GM23248 (cell line): ENCODE measurements at places on chromosomes 13 and 19.
A peak's percentile ranks its signal among the peaks of the same experiment; 100 is the strongest.

GRCh38 chr13:24650161-24650560 lies 30.0 kb upstream of the ATP12A start:
- DNase-seq = peak; percentile 79
- no peaks in the 10 kb centered on the region for H3K36me3 ChIP-seq
- peak overlapping the region; percentile 5; the same call in 1 of the 2 replicates for H3K4me3 ChIP-seq
- H3K27me3 ChIP-seq = no peaks in the 10 kb centered on the region

DNA sequence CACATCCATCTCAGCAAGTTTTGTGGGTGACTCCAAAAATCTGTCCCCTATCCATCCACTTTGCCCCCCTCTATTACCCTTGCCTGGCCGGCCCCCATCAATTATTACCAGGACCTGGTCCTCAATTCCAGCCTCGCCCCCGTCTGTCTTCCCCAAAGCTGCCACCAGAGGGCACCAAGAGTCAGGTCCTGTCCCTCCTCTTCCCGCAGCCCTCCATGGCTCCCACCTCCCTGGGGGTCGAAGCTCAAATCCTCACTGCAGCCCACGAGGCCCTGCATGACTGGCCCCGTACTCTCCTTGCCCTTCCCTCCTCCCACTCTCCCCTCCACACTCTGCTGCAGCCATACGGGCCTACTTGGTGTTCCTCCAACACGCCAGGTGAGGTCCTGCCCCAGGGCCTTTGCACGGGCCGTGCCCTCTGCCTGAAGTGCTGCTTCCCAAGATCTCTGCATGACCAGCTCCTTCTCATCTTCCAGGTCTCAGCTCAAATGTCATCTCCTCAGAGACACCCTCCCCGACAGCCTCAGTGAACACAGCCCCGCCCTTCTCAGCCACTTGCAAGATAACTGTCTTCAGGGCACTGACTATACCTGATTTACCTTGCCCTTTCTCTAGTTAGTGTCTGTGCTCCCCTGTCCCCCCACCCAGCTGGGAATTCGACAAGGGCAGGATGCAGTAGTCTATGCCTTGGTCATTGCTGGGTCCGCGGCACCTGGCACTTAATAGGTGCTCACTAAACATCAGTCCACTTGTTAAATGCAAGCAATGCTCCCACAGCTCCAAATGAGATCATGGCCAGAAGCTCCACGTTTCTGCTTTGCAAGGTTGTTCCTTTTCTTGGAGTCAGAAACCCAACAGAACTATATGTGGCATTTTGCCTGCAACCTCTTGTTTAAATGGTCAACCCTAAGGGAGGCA lies 16.8 kb upstream of the SEMA6B start:
- H3K4me1 ChIP-seq = peaks cover 12% of the 10 kb centered on the region
- DNase-seq = peak; percentile 47
- peaks cover 20% of the 10 kb centered on the region for H3K27me3 ChIP-seq

DNA sequence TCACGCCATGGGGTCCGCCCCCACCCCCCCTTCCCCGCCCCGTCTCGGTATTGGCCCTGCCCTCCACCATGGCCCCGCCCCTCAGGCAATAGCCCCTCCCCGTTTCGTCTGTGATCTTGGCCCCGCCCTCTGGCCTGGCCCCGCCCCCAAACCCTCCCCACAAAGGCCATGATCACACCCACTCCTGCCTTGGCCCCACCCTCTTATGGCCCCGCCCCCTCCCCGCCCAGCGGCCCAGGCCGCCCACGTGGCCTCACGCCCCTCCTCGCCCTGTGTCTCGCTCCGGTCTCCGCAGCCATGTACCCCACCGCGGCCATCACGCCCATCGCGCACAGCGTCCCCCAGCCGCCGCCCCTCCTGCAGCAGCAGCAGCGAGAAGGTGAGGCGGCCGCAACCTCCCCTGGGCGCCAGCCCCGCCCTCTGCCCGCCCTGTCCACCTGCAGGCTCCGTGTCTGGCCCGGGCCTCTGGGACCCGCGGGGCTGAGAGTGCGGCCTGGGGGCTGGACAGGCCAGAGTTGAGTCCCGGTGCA lies 61.3 kb downstream of the CELF5 start:
- no peak overlapping the region for H3K27ac ChIP-seq
- H3K4me1 ChIP-seq = no peaks in the 10 kb centered on the region
- DNase-seq = no peak
- no peak overlapping the region for H3K4me3 ChIP-seq
- no peaks in the 10 kb centered on the region for H3K36me3 ChIP-seq

GRCh38 chr19:30649934-30650614 lies 277.9 kb downstream of the ZNF536 start:
- H3K27me3 ChIP-seq = peaks cover under 1% of the 10 kb centered on the region; the same call in 1 of the 2 replicates
- no peak overlapping the region for H3K4me3 ChIP-seq
- no peaks in the 10 kb centered on the region for H3K36me3 ChIP-seq
- no peaks in the 10 kb centered on the region for H3K4me1 ChIP-seq
- H3K27ac ChIP-seq = no peak overlapping the region

- H3K27ac ChIP-seq = peak overlapping the region; percentile 63
- peak overlapping the region; percentile 97 for H3K4me3 ChIP-seq
- DNase-seq = peak; percentile 73
- 0 out of 2 replicates have a peak, but pooled peaks cover 6% of the 10 kb centered on the region for H3K4me1 ChIP-seq
- no peaks in the 10 kb centered on the region for H3K27me3 ChIP-seq
Measured at GRCh38 chr19:53333066-53333462, 485 bp upstream of the ZNF845 start.

DNA sequence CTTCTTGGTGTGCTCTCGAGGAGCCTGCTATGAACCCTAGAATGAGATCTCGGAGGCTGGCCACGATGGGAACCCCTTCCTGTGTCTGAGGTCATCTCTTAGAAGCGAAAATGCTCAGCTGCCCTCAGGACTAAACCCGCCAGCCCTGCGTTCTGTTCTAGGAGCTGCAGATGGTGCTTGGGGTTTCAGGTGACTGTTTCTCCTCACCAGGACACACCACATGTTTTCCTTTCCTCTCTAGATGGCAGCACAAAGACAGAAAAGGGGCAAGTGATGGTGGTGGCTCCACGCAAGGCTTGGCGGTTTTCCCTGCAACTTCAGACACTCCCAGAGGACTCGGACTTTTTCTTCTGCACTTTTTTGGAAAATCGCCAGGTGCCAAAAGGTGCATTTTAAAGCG lies 60.1 kb downstream of the RNASEH2B start:
- H3K36me3 ChIP-seq = no peaks in the 10 kb centered on the region
- no peaks in the 10 kb centered on the region for H3K4me1 ChIP-seq
- H3K4me3 ChIP-seq = no peak overlapping the region
- no peak for DNase-seq
- H3K27ac ChIP-seq = no peak overlapping the region

DNA sequence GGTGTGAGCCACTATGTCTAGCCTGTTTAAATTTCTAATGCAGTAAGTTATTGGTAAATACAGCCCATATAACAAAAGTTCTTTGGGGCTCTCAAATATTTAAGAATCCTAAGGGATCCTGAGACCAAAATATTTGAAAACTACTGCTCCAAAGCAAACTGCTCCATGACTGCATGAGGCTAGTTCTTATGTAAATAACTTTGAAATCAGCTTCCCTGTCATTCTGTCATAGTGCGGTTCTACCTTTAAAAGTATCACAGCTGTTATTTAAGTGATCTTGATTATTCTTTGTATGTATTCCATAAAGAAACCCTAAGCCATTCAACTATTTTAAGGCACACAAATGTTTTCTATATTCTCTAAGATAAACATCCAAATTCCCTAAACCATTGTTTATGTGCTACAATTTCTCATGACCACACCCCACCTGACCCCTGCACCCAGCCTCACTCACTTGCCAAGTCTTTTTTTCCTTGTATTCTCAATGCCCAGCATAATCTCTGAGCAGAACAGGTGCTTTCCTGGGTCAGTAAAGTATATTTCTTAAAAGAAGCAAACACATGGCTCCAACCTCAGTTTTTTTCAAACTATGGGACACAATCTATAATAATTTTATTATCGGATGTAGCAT lies 146.6 kb downstream of the RNF17 start:
- H3K4me1 ChIP-seq = no peaks in the 10 kb centered on the region
- no peak for DNase-seq
- no peaks in the 10 kb centered on the region for H3K36me3 ChIP-seq
- H3K4me3 ChIP-seq = no peak overlapping the region
- no peak overlapping the region for H3K27ac ChIP-seq

DNA sequence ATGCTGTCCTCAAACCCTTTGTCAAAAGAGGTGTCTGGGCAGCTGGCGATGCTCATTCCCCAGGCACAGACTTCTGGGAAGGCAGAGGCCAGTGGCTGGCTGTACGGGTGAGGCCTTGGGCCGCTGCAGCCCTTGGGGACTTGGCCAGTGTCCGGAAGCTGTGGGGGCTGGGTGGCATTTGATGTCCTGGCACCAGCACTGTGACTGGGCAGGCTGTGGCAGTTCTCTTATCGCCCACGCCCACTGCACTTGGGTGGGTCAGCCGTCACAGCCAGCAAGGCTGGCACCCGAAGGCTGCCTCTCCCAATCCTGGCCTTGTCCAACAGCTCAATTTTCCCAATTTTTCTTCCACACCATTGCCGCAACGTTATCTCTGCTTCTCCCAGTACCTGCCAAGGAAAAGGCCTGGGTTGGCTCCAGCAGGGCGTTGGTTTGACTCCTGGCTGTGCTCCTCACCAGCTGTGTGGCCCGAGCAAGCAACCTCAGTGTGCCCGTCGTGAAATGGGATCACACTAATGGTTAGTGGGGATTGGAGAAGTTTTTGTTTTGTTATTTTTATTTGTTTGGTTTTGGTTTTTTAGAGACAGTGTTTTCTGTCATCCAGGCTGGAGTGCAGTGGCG lies 12.7 kb upstream of the SLC44A2 start:
- no peaks in the 10 kb centered on the region for H3K27me3 ChIP-seq
- H3K4me1 ChIP-seq = peaks cover 11% of the 10 kb centered on the region
- H3K27ac ChIP-seq = no peak overlapping the region
- no peak overlapping the region for H3K4me3 ChIP-seq

DNA sequence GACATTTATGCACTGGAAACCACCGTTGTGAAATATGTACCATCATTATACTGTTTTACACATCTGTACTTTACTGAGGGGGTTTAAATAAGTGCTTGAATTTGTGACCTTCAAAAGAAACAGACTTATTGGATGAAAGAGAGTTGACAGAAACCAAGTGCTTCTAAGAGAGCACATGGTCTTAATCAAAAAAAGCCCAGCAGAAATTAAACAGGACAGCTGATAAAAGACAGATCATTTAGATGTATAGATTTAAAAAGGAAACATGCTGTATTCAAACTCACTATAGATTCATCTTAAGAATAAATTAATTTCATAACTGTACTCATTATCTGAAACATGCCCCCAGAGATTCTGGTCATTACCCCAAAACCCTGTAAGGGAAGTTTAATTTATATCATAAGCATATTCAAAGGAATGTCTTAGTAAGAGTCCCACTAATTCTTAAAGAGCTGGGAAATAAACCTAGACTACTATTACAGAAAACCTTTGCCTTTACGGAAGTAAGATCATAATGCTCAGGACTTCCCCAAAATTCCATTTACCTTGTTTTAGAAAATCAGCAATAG lies 421.8 kb downstream of the DCT start:
- no peak overlapping the region for H3K4me3 ChIP-seq
- no peak for DNase-seq
- H3K27me3 ChIP-seq = no peaks in the 10 kb centered on the region

GRCh38 chr13:70732611-70733010 lies 624.4 kb upstream of the KLHL1 start:
- no peak overlapping the region for H3K27ac ChIP-seq
- H3K4me1 ChIP-seq = no peaks in the 10 kb centered on the region
- H3K27me3 ChIP-seq = no peaks in the 10 kb centered on the region
- DNase-seq = no peak
- no peaks in the 10 kb centered on the region for H3K36me3 ChIP-seq
- H3K4me3 ChIP-seq = no peak overlapping the region

- H3K27me3 ChIP-seq = no peaks in the 10 kb centered on the region
- H3K27ac ChIP-seq = peak overlapping the region; percentile 94
- no peaks in the 10 kb centered on the region; the same call in 1 of the 2 replicates for H3K36me3 ChIP-seq
- peaks cover 11% of the 10 kb centered on the region; the same call in 1 of the 2 replicates for H3K4me1 ChIP-seq
- peak overlapping the region; percentile 83 for H3K4me3 ChIP-seq
Measured at GRCh38 chr19:13155472-13156359, 5.5 kb downstream of the IER2 start.

DNA sequence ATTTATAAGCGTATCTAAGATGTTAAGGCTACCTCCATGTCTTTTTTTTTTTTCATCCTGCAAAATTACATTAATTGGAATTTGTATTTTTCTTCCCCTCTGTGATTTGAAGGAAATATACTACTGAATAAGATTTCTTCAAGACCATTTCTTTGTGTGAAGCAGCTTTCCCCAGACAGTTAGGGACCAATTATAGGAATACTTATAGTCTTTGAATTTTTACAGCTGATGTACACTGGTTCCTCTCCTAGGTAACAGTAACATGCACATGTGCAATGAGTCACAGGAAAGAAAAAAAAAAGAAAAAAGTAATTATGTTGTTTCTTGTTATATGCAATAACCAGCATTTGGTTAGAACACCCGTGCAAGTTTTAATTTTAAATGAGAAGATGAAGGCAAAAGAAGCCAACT lies 82.0 kb downstream of the PCDH9 start:
- H3K36me3 ChIP-seq = no peaks in the 10 kb centered on the region
- H3K4me3 ChIP-seq = no peak overlapping the region
- no peak overlapping the region for H3K27ac ChIP-seq

DNA sequence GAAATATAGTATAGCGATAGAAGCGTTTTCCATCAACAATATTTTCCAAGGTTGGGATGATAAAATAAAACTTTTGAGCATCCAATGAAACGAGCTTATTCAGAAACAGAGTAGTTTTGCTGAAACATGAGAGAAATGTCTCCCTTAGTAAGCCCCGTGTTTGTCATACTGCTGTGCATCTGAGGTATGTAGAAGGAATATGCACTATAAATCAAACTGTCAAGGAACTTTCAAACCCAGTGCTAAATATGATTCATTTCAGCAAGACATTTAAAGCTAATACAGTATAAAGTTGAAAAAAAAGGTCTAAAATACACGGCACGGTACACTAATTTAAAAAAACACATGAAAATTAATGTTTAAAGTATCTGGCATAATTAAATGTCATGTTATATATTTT lies 546.2 kb downstream of the SLITRK5 start:
- H3K4me3 ChIP-seq = no peak overlapping the region
- no peaks in the 10 kb centered on the region for H3K27me3 ChIP-seq
- DNase-seq = no peak
- H3K27ac ChIP-seq = no peak overlapping the region
- no peaks in the 10 kb centered on the region for H3K36me3 ChIP-seq

DNA sequence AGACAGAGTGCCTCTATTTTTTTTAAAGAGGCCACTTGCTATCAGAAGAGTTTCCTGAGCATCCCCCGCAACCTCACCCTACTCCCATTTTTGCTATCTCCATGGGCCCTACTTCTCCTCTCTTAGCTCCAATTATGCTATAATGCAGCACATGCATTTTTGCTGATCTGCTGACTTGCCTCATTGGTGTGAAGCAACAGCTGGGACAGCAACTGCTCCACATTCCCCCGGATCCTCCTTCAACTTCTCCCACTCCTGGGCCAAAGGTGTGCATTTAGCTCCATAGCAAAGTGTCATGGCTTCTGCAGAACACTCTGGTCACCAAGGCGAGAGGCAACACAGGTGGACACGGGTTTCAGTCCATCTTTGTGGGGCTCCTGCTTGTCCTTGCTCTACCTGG lies 56.7 kb upstream of the USP29 start:
- no peak overlapping the region for H3K27ac ChIP-seq
- no peak overlapping the region for H3K4me3 ChIP-seq
- H3K36me3 ChIP-seq = no peaks in the 10 kb centered on the region
- H3K4me1 ChIP-seq = no peaks in the 10 kb centered on the region
- no peak for DNase-seq
